ENCODE measurements at places on chromosomes 5 and 9.

- DNase-seq = no peak
Observed at GRCh38 chr9:133825555-133826218, 87.5 kb upstream of the SARDH start.

- DNase-seq = no peak
Observed at GRCh38 chr5:95081982-95082381, 202.9 kb downstream of the MCTP1 start.

- DNase-seq = no peak
Observed at GRCh38 chr9:70127540-70128416, 84.1 kb downstream of the MAMDC2 start.

GRCh38 chr5:148811756-148812155 lies 14.7 kb upstream of the ADRB2 start:
- DNase-seq = no peak

GRCh38 chr9:98095401-98095800 lies 23.6 kb downstream of the TRIM14 start:
- no peak for DNase-seq

DNA sequence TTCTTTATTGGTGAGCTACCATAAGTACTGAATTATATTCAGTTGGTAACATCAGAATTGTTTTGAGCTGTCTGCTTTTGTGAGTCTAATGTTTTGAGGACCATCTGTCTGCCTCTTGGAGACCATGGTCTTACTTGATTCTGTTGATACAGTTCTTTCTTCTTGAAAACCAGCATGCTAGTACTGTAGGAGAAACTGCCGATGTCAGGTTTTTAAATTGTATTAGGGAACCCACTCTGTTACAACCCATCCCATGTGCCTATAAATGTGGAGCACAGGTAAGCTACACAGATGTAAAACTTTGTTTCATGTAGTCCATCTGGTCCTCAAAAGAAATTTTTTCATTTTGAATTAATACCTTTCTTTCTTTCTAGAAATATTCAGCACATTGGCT lies 103.4 kb upstream of the DMRTA1 start:
- DNase-seq = no peak

GRCh38 chr5:146336197-146336596 lies 2.4 kb upstream of the POU4F3 start:
- DNase-seq = no peak

DNA sequence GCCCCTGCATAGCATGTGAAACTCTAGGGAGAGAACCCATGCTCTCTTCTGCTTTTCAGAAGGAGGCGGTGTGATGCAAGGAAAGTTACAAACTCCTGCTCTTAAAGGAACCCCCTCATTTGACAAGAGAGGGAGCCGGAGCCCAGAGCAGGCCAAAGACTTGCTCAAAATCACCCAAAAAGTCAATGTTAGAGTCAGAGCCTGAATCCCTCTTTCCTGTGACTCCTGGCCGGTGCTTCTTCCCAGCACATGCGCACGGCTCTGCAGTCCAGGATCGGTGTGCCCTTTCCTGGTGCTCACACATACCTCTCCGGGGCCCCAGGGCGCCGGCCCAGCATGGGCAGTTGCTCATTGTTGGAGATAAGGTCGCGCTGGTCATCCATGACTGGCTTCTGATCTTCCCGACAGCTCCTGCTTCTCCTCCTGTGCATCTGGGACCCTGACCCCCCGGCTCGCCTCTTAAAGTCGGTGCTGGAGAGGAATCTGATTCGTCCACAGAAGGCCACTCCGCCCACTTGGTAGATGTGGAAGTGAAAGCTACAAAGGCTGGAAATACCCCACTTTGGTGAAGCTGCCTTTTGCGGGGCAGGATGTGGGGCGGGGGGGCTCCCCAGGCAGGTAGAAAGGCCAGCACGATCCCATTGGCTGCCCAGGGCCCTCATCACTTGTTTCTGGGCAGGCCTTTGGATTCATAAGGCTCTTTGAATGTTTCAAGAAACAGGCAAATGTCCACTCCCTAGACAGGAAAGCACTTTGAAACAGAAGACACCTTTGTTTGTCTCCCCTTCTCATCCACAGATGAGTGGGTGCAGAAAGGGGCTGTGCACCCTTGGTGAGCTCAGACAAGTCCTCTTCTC lies at the start of gene CD74:
Gene CD74 (minus strand): TSS at position 592 of the 857 bp plus-strand sequence. CDS start 161 bp downstream, at position 431.
- DNase-seq = peak; percentile 78

DNA sequence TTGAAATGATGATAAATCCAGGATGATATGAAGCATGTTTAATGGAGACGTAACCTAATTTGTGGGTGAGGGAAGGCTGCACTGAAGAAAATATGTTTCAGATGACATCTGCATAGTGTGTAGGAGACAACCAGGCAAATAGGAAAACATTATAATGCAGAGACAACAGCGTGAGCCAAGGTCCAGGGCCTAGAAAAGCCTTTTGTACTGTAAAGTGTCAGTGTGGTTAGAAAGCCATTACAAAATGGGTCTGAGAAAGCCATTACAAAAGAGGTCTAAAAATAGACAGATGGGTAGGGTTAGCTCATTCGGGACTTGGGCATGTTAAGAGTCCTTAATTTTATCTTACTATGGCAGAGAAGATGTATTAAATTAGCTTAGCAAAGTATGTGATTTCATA lies 14.9 kb upstream of the GABRG2 start:
- DNase-seq = no peak

- DNase-seq = no peak
Observed at GRCh38 chr5:77920359-77921058, 144.4 kb upstream of the TBCA start.
